A549 treated with DMSO at 1 μM for 4 hours (cell line): ENCODE measurements at places on chromosomes 3 and 15. TPM values are rescaled to one million over a fixed set of nuclear protein-coding genes. Genes with fewer than 3 reads are reported as not detected.

GRM2 gene
- 0.04 to 0.11 TPM (median 0.07 TPM) in 5 replicates for total RNA-seq

C3orf20 gene
- total RNA-seq = 0.03 TPM in 2 of 5 replicates, not detected in the others

HYAL1 gene
- 0.28 to 0.45 TPM (median 0.33 TPM) in 5 replicates for total RNA-seq

GCNT3 gene
- total RNA-seq = 156 to 216 TPM (median 179 TPM) in 5 replicates

TM4SF4 gene
- total RNA-seq = 28.1 to 57.9 TPM (median 35.5 TPM) in 5 replicates

RTP1 gene
- total RNA-seq = not detected in 5 replicates

YEATS2 gene
- 8.5 to 12.9 TPM (median 12.3 TPM) in 5 replicates for total RNA-seq

RUVBL1 gene
- total RNA-seq = 97.5 to 104 TPM (median 101 TPM) in 5 replicates

GOLGA8J gene
- 0.10 TPM in 1 of 5 replicates, not detected in the others for total RNA-seq

FBXL2 gene
- total RNA-seq = 5.3 to 9.5 TPM (median 7.8 TPM) in 5 replicates

FEZF2 gene
- not detected in 5 replicates for total RNA-seq

WDR93 gene
- total RNA-seq = 0.13 to 0.21 TPM (median 0.19 TPM) in 5 replicates

SHQ1 gene
- 17.0 to 21.3 TPM (median 19.6 TPM) in 5 replicates for total RNA-seq

GOLGA6L10 gene
- total RNA-seq = 0.43 to 0.74 TPM (median 0.69 TPM) in 5 replicates

LEKR1 gene
- 0.39 to 1.1 TPM (median 1.0 TPM) in 5 replicates for total RNA-seq

CKMT1B gene
- 2.5 to 4.8 TPM (median 4.2 TPM) in 5 replicates for total RNA-seq
